NCI-H748 treated with DMSO at 0.1 percent for 48 hours (cell line): ENCODE measurements at places on chromosomes 13 and 19.
A peak's percentile ranks its signal among the peaks of the same experiment; 100 is the strongest.

- DNase-seq: no peak
Observed at GRCh38 chr13:40028446-40028845, 373.0 kb downstream of the COG6 start.

GRCh38 chr19:45591004-45591637, 6.5 kb upstream of the OPA3 start:
- DNase-seq: no peak

GRCh38 chr19:39834287-39834841, 402 bp upstream of the DYRK1B start:
- DNase-seq: no peak

- no peak for DNase-seq
Observed at GRCh38 chr13:36666477-36667229, 7.2 kb upstream of the SERTM1 start.

DNA sequence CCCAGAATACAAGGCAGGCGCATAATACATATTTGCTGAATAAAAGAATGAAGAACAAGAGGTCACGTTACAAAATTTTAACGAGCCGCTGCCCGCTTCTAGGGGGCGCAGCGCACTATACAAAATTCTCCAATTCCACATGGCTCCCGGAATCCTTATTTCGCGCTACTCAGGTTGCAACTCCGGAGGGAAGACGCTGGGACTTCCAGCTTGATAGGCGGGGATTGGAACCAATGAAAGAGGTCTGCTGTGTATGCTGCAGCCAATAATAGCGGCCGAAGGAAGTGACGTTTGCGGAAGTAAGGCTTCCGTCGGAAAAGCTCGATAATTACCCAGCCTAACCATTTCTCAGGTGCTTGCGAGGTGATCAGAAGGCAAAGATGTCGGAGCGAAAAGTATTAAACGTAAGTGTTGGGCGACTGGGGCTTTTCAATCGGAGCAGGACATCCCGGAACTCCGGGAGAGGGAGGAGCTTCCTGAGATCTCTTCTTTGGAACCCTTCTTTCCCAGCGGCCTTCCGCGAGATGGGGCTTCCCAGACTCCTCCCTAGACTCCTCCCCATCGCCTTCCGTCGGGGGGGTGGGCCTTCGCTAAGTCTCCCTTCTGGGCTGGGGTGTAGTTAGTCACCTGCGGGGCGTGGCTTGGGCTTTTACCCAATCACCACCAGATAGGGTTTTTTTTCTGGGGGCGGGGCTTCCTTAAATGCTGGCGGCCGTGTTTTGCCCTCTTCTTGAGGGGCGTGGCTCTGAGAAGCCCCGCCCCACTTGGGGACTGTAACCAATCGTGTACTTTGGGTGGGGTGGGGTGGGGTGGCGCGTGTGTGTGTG, at the start of gene YJU2:
TSS of gene YJU2 (plus strand) at position 314 of the 827 bp plus-strand sequence. CDS start at position 381, 67 bp downstream.
- DNase-seq: peak; percentile 88

- no peak for DNase-seq
Observed at GRCh38 chr13:25908366-25908765, 143.4 kb downstream of the SHISA2 start.

DNA sequence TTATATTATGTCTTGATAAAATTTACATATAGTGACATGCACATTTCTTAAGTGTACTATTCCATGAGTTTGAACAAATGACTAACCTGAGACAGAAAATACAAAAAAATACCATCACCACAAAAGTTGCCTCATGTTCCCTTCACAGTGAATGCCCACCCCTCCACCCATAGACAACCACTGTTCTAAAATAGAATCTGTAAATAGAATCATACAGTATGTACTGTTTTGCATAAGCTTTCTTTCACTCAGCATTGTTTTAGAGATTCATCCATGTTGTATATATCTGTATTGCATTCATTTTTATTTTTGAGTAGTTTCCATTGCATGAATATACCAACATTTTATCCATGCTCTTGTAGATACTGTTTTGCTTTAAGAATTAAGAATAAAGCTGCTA, 23.3 kb upstream of the RBM26 start:
- DNase-seq: no peak

- peak; percentile 88 for DNase-seq
Observed at GRCh38 chr19:58538257-58539168, 5.4 kb upstream of the TRIM28 start.

DNA sequence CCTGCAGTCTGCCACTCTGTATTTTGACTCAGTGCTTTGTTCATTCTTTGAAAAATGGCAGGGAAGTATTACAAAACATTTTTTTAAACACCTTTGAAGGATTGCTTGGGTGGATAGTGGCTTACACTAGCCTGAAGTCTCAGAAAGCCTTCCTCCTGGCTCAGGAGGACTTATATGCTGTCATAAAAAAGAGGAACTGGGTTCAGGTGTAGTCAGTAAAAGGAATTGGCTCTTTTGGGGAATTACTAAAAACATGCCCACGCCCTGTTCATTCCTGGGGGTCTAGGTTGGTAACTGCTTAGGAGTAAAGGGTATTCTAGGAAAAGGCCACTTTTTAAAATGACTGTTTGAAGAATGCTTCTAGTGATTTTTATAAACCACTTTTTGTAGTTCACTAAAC, 186.9 kb downstream of the SHISA2 start:
- no peak for DNase-seq

- DNase-seq: no peak
Observed at GRCh38 chr19:34888091-34888490, 38.6 kb upstream of the ZNF30 start.

DNA sequence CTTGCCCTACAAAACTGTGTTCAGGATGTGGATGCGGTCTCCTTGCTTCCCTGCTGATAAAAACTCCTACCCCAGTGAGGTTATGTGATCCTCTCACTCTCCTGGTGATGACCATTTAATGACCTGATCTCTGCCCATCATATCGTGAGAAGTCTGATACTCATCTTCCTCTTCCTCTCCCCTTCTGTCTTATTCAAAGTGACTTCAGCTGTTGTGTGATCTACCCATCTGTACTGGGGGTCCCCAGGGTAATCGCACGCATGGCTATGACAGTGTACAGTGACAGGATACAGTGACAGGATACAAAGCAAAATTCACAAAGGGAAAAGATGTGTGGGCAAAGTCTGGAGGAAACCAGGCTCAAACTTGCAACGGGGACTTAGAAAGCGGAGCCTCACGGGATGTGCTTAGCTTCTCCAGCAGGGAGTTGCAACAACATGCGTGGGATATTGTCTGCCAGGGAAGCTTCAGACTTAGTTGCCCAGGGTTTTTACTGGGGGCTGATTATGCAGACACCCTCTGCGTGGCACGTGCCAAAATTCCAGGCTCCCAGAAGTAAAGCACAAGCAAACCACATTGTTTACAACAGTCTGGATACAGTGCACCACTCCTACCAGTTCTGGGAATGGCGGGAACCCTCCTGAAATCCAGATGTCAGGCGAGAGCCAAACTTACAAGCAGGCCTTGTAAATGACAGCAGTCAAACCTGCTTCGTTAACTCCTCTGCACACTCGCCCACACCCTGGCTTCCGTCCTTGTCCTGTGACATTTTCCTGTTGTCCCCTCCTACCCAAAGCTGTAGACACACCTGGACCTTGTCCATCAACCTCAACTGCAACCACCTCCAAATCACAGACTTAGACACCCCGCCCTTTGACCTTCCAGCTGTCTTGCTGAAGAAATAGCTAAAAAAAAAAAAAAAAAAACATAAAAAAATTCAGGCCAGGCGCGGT, 18.0 kb upstream of the GARRE1 start:
- DNase-seq: no peak

- DNase-seq: no peak
Observed at GRCh38 chr19:33878910-33879810, 82.5 kb downstream of the KCTD15 start.

DNA sequence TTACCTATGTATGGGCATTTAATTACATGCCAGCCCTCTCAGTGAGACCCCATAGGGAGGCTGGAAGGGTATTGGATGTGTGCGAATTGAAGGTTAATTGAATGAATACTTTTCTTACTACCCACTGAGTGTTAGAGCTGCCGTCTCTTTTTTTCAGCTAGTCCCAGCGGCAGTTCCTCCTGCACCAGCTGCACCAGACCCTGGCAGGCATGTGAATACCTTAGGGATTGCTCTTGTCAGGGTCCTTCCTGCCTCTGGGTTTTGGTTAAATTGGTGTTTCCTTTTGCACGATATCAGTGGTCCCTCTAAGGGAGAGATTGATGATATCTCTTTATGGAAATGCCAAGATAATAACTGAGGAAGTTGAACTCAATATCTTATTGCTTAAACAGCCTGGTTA, 9.8 kb upstream of the CXCL17 start:
- no peak for DNase-seq

DNA sequence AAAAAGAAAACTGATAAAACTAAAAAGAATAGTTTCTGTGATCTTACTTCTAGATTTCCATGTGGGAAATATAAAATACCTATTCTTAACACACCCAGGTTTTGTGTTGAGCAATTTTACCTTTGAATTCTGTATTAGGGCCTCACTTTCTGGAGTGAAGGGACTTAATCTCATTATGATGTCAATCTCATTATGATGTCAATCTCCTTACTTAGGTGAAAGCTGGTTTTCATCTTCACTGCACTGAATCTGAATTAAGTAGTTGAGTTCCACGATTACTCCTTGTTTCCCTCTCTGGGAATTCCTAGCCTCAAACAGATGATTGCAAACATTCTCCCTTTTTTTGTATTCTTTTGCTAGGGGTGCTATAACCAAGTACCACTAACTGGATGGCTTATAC, 1367.2 kb downstream of the EFNB2 start:
- DNase-seq: no peak

DNA sequence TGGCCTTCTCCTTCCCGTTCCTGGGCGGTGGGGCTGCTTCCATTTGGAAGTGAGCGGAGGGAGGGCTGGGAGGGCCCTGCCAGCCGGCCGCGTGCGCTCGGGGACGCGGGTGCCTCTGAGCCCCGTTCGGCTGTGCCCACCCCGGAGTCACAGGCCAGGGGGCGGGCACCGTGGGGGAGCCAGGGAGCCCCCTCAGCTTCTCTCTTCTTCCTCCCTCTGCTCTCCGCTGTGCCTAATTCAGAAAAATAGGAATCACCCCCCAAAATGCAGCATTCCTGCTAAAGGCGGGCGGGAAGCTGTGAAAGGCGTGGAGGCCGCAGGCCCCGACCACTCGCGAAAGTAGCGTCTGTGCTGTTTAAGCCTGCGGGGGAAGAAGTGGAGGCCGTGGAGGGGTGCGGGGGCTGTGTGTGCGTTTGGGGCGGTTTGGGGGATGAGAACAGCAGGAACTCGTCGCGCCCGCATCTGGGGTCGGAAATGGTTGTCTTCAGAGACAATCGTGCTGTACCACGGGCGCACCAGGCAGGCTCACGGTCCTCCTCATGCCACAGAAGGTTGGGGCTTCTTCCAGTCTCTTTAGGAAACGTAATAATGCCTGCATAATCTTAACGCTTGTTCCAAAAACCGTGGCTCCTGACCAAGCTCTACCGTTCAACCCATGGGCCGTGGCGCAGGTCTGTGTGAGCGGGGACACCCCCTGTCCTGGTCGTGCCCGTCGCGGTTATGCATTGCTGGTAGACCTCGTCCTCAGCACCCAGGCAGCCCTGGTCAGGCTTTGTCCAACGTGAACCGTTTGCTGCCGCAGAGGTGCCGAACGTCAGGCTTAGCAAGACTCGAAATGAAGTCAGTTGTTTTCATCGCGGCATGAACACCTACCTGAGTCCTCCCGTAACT, 110.4 kb upstream of the SOX1 start:
- no peak for DNase-seq
